B cell (primary cell): ENCODE measurements at places on chromosomes 12 and 14.

- DNase-seq: no peak
These were observed 18.9 kb upstream of the PPFIBP1 start for GRCh38 chr12:27505109-27505508.

DNA sequence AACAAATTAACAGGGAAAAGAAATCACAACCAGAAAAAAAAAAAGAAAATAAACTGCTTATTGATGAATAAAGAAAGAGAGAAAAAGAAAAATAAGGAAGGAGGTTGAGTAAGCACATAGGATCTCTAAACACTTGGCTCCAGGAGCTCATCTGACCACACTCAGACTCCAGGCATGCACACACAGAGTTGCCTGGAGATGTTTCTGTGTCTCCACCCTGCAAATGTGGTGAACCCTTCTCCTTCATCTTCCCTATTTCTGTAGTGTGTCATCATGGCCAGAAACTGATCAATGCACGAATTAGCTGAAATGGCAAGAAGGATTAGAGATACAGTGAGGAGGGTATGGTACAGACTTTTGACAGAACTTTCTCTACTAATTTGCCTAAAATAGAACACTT lies 20.2 kb downstream of the OR4N2 start:
- no peak for DNase-seq

- DNase-seq: no peak
These were observed 15.3 kb upstream of the TSPAN11 start for GRCh38 chr12:30911207-30911606.

GRCh38 chr12:27464220-27464554 lies 17.7 kb downstream of the SMCO2 start:
- no peak for DNase-seq

DNA sequence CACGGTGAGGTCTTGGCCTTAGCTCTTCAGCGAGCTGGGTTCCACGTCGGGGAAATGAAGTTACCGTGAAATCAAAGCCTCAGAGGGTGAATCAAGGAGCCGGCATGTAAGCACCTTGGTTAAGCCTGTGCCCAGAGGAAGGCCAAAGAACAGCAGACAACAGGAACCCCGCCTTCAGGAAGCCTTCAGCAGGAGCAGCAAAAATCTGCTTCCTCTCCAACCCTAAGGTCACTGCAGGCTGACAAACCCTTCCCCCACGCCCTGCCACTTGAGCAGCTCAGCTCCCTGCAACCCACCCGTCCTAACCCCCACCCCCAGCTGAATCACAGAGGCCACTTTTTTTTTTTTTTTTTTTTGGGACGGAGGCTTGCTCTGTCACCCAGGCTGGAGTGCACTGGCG lies 72.9 kb upstream of the LTA4H start:
- DNase-seq: peak; percentile 46

DNA sequence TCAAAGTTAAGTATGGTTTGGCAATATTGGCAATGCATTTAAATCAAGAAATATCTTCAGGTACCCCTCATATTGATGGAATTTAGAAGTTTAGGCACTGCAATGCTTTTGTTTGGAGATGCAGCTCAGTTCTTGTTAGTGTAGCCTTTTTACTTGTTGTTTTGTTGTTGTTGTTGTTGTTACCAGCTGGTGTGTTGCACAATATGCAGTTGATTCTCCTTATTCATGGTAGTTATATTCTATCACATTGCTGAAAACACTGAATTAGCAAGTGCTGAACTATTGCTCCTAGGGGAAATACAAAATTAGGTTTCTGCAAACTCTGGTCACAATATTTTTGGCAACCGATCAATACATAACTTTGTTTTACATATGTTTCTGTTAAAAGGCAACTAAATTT lies 34.8 kb downstream of the CCER1 start:
- no peak for DNase-seq

GRCh38 chr14:85038526-85039352 lies 491.2 kb upstream of the FLRT2 start:
- no peak for DNase-seq

GRCh38 chr14:88168498-88169165 lies 154.4 kb downstream of the KCNK10 start:
- peak; percentile 66 for DNase-seq

- no peak for DNase-seq
These were observed 25.2 kb upstream of the RASSF3 start for GRCh38 chr12:64585104-64585503.

- DNase-seq: no peak
These were observed 33.6 kb upstream of the MAP3K9 start for GRCh38 chr14:70842851-70843462.

- no peak for DNase-seq
These were observed 196.9 kb upstream of the BTG1 start for GRCh38 chr12:92342574-92342973.

GRCh38 chr14:73359445-73359844 lies 98.9 kb downstream of the NUMB start:
- DNase-seq: no peak

DNA sequence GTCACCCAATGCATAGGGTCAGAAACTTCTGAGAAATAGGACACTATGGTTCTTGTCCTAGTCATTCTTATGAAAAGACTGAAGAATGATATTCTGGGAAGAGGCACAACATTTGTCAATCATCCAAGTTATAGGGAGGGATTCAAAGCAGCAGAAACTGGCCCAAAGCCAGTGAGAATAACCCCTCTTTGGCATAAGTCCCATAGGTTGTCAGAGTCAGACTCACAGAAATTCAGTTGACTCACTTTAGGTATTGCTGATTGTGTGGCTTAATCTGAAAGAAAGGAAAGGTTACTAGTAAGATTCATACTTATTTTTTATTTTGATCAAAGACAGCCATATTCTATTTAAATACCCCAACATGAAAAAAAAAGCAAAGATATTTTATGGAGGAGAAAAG lies 151.0 kb downstream of the SRGAP1 start:
- DNase-seq: no peak

DNA sequence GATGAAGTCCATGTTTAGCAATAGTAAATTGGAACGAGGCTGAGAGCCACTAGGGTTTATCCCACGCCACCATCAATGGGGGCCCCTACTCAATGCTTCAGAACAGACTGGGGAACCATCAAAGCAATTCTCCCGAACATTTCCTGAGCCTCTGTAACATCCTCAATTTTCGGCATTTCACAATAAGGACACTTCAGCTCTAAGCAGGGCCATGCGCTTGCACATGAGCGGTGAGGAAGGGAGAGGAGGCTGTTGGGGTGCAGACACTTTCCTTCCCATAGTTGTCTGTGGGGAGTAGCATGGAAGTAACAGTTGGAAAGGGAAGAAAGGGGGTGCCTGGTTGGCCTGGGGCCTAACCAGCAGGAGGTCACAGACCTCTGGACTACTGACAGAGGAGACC lies 129.9 kb upstream of the PRMT8 start:
- DNase-seq: no peak

DNA sequence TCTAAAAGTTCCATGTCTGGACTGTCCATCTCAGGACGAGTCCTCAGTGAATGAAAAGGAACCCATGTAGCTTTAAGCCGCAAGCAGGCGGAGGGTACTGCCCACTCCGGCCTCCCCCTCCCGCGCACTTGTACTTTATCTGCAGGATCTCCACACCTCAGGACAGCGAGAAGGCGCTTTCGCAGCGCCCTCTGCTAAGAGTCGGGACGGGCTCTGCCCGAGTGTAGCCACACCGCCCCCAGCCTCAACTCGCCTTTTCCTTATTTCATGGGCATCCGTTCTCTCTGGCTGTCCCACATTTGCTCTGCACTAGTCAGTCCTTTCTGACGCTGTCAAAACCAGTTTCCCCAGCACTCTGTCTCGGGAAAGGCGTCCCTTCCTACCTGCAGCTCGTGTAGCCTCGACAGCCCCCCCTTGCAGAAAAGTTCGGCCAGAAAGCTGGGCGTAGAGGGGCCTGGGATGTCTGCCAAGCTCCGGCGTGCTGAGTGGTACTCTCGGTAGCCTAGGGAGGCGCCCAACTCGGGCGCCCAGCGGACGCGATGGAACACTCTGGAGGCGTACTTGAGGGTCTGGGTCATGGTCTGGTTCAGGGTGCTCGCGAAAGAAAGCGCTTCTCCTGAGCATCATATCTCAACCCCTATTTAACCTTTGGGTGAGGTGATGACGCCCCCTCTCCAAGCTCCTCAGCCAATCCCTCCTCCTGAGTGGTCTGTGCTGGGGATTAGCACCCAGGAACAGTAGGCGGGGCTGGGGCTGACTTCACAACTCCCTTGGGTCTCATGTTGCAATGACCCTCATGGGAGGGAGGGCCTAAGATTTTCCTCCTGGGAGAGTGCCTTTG lies at the start of gene CYP27B1:
Gene CYP27B1 (minus strand): TSS at position 615 of the 841 bp plus-strand sequence. CDS start 37 bp downstream, at position 578.
- peak; percentile 39 for DNase-seq

DNA sequence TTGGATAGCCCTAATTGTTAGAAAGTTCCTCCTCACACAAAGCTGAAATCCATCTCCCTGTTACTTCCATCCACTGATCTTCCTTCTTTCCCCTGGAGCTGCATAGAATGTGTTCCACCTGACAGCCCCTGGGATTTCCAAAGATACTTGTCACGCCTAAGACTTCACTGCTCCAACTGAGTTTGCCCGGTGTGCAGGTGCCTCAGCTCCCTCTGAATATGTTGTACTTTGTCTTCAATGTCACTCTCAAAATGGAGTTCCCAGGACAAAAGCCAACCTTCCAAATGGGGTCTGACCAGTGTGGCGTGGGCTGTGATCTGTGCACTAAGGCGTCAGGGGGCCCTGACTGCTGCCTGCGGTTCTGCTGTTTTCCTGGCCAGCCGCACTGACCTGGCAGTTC lies 42.8 kb downstream of the CACNA2D4 start:
- DNase-seq: no peak

GRCh38 chr12:80432061-80432460 lies 12.0 kb upstream of the PTPRQ start:
- DNase-seq: no peak

DNA sequence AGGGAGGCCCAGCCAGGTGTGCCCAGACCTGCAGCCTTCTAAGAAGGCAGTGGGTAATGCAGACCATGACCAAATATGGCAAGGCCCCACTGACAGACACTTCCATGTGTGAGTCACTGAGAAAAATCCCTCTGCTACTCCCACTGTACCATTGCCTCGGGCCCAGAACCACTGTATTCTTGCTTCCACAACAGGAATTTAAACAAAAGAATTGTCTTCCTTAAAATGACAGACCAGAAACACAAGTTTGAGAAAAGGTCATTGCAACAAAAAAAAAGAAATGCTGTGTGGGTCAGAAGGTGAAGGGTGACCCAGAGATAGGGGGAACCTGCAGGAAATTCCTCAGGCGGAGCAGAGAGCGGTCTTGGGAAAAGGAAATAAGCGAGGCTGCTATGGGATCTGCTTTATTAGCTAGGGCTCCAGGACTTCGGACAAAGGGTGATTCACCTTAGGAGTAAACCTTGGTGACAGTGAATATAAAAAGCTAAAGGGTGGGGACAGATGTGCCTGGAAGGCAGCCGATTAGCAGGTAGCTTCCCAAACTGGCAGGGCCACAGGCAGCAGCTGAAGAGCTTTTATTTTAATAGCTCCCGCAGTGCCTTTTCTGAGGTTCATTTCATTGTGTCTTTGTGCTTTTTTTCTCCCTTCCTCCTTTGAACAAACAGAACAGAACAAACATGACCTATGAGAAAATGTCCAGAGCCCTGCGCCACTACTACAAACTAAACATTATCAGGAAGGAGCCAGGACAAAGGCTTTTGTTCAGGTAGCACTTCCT lies 185.3 kb upstream of the BCL2L14 start:
- DNase-seq: no peak

GRCh38 chr12:943051-943450 lies 6.4 kb downstream of the RAD52 start:
- no peak for DNase-seq

- DNase-seq: no peak
These were observed 692 bp upstream of the COX14 start for GRCh38 chr12:50111395-50111692.

- DNase-seq: peak; percentile 3
These were observed 27.3 kb downstream of the PTPRB start for GRCh38 chr12:70609739-70610491.

GRCh38 chr12:8784290-8784888 lies 38.0 kb upstream of the A2ML1 start:
- DNase-seq: no peak

DNA sequence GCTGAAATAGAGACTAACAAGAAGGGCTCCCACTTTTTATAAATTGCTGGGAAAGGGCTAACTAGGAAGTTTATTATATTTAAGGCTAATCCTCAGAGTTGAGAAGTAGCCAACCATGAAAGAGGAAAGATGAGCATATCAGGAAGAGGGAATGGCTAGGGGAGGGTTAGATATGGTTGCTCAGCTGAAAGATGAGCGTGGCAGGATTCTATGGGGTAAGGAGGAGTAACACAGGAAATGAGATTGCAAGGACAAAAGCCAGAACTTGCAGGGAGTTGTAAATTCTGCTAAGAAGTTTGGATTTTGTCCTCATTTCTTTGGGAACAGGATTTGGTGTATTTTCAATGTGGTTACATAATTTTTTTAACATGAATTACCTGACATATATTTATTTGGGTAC lies 127.4 kb upstream of the ATP2B1 start:
- no peak for DNase-seq

DNA sequence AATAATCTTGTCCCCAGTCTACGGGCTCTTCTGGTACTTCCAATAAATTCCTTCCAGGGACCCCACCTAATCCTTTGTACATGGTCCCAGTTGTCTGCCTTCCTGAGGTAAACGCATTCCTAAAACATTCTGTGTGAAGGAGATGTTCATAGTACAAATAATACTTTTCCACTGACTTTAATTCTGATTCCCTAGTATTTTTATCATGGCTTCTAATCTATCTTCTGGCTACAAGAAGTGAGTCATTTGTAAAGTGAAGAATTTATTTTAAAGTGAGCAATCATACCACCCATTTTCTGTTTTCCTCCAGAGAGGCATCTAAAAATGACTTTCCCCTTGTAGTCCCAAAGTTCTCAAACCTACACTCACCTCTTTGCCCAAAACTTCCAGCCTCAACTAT lies 65.9 kb upstream of the NUDT4 start:
- no peak for DNase-seq

- DNase-seq: no peak
These were observed 25.7 kb downstream of the R3HDM2 start for GRCh38 chr12:57404966-57405640.

DNA sequence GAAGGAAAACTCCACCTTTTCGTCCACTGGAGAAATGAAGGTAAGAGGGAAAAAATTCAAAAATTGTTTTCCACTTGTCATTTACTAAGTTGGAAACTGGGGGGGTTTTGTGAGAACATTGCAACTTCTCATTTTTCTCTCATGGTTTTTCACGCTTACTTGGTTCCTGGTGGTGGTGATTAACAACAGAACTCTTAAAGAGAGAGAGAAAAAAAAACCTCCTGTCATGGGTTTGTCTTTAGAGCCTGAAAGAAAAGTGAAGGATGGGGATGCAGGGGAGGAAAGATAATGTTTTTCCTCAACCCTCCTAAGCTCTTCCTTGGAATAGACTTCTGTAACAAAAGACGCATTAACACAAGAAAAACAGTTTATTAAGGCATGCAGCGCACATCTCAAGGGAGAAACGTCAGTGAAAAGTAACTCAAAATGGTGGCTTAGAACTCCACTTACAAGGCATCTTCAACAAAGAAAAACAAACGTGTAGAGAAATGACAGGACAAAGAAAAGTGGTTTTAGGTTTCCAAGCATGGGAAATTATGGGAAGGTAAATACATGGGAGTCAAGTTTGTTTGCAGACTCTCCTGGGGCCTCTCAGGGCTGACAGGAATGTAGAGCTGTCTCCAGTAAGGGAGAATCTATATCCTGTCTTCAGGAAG lies 81.9 kb upstream of the ATF7IP start:
- DNase-seq: peak; percentile 80
